ENCODE measurements at places on chromosomes 2 and 18. TPM values are rescaled to one million over a fixed set of nuclear protein-coding genes. Genes with fewer than 3 reads are reported as not detected.

Gene VIT
- total RNA-seq, result 0.15 TPM

Gene FEV
- total RNA-seq, result not detected

Gene TMEM163
- not detected for total RNA-seq

Gene ZNF892
- total RNA-seq, result 4.8 TPM

DNA sequence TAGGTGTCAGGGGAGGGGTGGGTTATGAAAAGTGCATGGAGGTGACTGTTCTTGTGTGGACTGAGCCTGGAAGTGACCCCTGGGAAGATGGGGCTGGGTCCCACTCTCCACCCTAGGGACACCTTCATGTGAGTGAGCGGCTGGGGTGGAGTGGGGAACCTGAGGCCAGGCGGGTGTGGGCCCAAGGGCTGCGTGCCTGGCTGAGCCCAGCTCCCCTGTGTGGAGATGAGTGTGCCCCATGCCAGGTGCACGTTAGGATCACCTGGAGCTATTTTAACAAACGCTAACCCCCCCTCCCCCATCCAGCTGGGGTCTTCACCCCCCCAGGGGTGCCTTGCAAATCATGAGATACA is 26.5 kb downstream of the ZAP70 start:
- H3K4me1 ChIP-seq, result no peaks in the 10 kb centered on the region
- H3K27me3 ChIP-seq, result no peaks in the 10 kb centered on the region
- DNase-seq, result no peak
- no peak overlapping the region for H3K4me3 ChIP-seq
- H3K27ac ChIP-seq, result no peak overlapping the region

DNA sequence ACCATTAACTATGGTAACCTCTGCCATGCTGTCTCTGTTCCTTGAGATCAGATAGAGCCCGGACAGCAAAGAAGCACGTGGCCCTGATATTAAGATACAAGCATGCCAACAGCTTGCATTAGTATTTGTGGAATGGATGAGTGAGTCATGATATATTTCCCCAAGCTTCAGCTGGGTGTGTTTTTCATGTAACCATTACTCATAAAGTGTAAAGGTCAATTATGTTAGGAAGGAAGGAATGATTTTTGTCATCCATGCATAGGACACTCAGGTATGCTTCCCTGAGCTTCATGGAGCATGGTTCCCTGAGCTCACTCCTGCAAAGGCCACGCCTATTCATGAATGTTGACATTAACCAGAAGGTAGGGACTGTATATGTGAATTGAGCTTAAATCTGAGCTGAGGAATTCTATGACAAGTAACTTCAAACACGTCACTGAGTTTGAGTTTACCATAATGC is 74.6 kb downstream of the ARL4C start:
- peaks cover 59% of the 10 kb centered on the region for H3K4me1 ChIP-seq
- peak overlapping the region; percentile 97 for H3K27ac ChIP-seq
- no peaks in the 10 kb centered on the region for H3K36me3 ChIP-seq
- no peaks in the 10 kb centered on the region for H3K27me3 ChIP-seq
- H3K4me3 ChIP-seq, result no peak overlapping the region
- no peak for DNase-seq

GRCh38 chr2:27716301-27717069 is 52.8 kb downstream of the SLC4A1AP start:
- H3K4me1 ChIP-seq, result peaks cover 40% of the 10 kb centered on the region
- H3K36me3 ChIP-seq, result no peaks in the 10 kb centered on the region
- peak overlapping the region; percentile 15 for H3K27ac ChIP-seq
- H3K27me3 ChIP-seq, result no peaks in the 10 kb centered on the region
- DNase-seq, result no peak

DNA sequence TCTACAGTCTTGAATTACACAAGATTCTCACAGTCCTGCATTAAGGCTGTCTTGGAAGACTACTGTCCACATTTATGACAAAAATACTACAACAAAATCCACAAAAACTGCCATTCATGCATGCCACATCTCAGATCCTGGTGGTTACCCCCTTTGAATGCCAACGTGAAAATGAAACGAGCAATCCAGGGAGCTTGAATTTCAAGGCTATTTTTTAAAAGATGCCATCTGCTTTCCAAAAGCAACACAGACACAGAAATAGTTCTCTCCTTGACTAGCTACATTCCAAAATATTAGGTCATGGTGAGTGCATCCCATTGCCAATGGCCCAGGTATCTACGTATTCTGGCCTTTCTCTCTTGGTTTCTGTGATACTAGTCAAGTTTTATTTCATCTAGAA is 36.3 kb downstream of the IRS1 start:
- peak overlapping the region; percentile 86 for H3K27ac ChIP-seq
- no peaks in the 10 kb centered on the region for H3K27me3 ChIP-seq
- no peak overlapping the region for H3K4me3 ChIP-seq
- no peak for DNase-seq

DNA sequence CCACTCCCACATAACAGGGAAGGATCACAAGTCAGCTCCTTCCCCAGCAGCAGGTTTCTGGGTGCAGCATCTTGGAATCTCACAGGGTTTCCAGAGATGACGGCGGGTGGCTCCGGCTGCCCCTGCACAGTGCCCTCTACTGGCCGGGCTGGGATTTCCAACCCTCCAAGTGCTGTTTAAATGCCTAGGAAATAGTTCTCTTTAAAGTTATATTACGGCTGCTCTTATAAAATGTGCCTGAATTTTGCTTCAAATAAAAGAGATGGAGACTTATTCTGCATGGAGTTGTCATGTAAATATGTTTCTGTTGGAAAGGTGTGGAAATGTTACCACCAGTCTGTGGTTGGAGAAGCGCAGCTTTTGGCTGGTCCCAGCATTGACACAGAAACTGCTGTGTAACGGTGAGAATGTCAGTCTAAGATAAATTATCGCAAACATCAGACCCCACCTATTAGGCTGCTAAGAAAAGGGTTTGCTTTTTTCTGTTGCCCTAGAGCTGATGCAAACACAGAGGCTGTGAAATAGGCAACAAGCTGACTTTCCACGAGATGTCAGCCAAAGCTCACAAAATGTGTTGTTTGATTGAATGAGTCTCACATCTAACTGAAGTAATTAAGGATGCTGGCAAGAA is 3.3 kb upstream of the HJURP start:
- no peak for DNase-seq
- H3K27ac ChIP-seq, result no peak overlapping the region
- peaks cover 24% of the 10 kb centered on the region for H3K4me1 ChIP-seq
